ENCODE measurements at places on chromosomes 7 and 10.

DNA sequence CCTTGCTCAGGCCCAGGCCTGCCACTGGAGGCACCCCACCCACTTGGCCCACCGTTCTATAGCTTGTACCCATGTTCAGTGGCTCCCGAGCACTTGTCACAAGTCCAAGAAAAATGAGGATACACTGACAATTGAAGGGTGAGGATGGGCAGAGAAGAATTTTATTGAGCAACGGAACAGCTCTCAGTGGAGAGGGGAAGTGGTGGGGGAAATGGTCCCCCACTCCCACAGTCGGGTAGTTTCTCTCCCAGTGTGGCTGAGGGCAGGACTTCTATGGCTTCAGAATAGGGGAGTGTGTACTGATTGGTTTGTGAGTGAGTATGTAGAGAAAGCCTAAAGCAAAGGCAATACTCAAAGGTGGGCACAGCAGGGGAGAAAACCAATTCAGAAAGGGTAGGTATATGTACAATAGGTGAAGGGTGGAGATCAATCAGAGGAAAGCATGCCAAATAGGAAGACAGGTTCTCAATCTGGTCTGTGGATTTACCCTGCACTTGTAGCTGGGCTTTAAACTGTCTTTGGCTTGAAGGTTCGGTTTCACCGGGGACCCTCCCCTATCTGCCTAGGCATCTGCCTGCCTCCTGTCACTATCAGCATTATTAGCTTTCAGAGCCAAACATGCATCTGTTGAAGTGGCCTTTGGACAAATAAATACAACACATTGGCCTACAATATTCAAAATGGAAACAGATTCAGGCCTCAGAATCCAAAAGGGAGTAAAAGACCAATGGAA lies 8.9 kb upstream of the TSPAN13 start:
- DNase-seq, result no peak

GRCh38 chr10:117536072-117536865 lies 6.3 kb upstream of the EMX2 start:
- no peak for DNase-seq

DNA sequence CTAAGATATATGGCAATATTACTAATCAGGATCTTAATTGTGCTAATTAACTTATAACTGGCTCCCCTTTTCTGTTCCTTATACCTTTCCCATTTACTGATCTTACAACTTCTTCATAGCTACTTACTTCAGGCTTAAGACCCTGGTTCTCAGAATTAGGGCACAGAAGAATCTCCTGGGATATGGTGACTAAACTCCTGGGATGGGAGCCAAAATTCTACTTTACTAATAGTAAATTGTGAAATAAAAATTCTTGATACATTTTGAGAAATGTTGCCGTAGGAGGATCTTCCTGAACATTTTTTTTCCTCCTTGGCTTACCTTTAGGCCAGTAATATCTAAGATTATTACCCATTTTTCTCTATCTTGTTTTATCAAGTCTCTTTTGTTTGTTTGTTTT lies 309.5 kb downstream of the ATRNL1 start:
- no peak for DNase-seq

DNA sequence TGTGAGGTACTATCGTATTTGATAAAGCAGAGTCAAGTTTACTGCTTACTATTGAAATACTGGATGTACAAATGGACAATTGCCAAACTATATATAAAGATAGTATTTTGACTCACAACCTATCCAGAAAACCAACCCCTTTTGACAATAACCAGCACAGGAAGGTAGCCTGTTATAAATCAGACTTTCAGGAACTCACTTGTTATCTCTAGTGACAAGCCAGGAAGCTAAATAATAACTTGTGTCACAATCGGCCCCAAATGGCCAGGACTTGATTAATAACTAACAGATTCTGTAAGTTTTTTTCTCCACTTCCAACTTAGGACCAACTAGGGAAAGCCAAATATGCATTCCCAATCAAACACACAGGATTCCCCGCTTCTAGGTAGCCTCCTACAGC lies 38.8 kb upstream of the SLC35G1 start:
- DNase-seq, result no peak

- DNase-seq, result no peak
Measured at GRCh38 chr7:33685981-33686683, 219.2 kb upstream of the BMPER start.

GRCh38 chr10:62502995-62503613 lies 128.9 kb downstream of the ZNF365 start:
- DNase-seq, result no peak

GRCh38 chr7:82210416-82211184 lies 233.0 kb downstream of the CACNA2D1 start:
- DNase-seq, result no peak
